Stimulated activated CD8-positive, alpha-beta memory T cell treated with anti-CD3 and anti-CD28 coated beads, Interleukin-7, amount 100 ng/mL, for 1 hour (primary cell): ENCODE measurements at places on chromosomes 4 and X.

GRCh38 chr4:113773756-113774155 is 12.2 kb upstream of the CAMK2D start:
- DNase-seq, result no peak

GRCh38 chr4:56169061-56169460 is 218.2 kb downstream of the AASDH start:
- no peak for DNase-seq

DNA sequence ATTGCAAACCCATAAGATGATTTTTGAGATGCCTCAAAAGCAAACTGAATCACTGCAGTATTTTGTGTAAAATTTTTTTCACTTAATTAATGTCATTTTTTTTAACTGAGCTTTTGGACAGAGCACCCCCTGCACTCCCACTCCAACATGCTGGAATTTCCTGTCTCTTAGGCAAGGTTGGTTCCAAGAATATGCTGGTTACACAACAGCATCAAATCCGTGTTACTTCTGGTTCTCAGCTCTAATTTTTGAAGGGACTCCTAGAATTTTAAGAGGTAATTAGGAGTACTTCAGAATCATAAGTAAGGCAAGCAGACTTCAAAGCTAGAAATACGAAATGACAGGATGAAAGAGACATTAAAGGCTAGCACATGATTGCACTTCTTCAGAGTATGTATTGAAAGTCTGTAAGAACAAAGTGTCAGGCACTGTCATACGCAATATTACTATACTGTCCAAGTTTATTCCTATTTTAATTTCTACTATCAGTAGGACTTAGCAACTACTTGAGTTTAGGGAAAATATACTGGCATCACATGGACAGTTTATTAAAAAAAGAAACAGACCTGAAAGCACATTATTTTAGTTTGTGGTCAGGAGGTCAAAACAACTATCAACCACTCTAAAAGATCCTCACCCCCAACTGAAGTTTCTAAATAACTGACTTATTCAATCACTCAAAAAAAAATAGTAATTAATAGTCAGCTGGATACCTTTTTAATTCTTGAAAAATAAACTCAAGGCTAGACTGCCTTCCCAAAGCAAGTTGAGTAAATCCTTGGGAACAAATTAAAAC is 1.6 kb upstream of the JCHAIN start:
- DNase-seq, result no peak

GRCh38 chr4:17058916-17059741 is 160.7 kb upstream of the LDB2 start:
- no peak for DNase-seq
